ENCODE measurements at places on chromosomes 2 and 18.

GRCh38 chr2:96625571-96626552 is 12.2 kb downstream of the KANSL3 start:
- no peak for DNase-seq

DNA sequence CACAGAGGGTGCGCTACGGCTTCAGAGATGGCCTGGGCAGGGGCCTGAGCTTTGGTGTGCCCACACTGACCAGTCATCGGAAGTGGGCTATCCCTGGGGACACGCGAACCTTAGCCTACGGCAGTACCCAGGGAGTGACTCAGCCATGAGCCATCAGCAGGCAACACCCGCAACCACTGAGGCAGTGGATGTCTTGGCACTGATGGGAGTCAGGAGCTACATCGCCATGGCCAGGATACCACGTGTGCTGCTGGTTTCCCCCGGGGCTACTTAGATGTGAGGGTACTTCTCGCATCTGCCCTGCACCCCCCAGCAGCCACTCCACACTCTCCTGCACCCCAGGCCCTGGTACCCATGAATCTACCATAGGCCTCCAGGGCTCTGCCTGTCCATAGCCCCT is 12.8 kb upstream of the HPCAL1 start:
- no peak for DNase-seq

GRCh38 chr2:233263045-233263570 is 11.6 kb downstream of the ATG16L1 start:
- no peak for DNase-seq

DNA sequence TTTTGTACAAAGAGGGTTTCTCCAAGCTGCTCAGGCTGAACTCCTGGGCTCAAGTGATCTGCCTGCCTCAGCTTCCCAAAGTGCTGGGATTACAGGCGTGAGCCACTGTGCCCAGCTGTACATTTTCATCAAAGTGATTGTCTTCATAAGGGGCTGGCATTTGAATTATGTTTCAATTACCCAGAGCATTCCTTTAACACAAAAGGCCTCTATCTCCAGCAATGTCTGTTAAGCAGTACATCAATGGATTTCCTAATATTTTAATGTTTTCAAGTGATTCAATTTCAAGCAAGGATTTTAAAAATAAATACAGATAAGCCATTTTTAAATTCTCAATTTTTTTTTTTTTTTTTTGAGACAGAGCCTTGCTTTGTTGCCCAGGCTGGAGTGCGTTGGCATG is 50.9 kb upstream of the AP1S3 start:
- DNase-seq = no peak

DNA sequence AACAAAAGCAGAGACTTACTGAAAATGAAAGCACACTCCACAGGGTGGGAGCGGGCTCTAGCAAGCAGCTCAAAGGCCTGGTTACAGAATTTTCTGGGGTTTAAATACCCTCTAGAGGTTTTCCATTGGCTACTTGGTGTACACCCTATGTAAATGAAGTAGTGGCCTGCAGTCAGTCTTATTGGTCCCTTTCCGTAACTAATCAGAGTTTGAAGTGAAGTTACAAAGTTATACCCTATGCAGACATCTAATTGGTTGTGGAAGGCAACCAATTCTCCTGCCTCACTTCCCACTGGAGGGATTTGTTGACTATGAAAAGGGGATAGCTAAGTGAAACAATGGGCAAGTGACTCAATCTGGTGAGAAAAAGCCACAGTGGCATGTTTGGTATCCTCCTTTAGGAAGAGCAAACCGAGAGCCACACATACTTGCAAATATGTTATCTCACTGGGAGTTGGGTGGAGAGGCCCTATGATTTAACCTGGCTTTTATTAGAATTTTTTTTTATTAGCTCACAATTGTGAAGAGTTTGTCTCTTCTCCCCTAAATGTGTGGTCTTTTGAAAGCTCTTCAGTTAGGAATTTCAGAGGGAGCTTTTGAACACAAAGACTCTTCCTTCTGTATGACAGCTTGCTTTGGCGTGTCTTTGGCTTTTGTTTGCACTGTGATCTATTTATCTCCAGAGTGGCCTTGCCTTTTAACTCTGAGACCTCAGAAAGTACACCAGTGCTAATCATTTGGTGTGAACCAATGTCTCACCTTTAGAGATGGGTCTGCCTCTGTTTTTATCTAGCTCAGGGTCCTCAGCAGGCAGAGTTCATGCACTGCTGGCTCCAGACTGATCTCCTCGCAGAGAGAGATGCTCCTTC is 69.6 kb downstream of the MAP4K4 start:
- no peak for DNase-seq

GRCh38 chr2:10634495-10634894 is 55.3 kb downstream of the NOL10 start:
- DNase-seq = no peak
